ENCODE measurements at places on chromosomes 7 and 10.
A peak's percentile ranks its signal among the peaks of the same experiment; 100 is the strongest.

DNA sequence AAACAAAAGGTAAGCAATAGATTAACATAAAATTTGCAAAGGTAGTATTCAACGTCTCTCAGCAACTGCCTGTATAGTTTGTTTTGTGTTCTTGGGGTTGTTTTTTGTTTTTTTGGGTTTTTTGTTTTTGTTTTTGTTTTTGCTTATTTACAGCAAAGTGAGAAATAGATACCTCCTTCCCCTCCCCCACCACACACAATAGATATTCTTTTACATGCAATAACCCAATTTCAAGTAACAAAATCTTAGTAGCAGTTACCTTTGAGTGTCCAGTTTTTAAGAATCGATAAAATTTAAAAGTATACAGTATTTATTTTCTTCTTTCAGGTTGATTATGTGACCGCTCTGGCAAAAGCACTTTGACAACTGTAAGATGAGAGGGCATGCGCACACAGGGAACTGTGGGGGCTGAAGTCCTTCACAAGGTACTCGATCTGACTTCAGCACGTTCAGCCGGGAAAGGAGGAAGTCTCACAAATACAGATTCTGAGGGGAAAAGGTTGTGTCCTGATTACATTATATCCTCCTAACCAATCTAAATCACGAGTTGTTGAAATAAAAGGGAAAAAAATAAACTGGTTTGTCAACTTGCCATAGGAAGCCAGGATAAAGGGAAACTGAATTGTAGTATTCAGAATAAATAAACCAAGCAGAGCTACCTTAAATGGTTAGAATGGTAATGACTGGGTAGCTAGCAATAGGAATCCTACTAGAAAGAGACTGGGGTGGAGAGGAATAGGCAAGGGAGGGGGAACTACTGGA, 47.8 kb downstream of the CPEB3 start:
- peaks cover 33% of the 10 kb centered on the region for H3K4me1 ChIP-seq
- H3K4me3 ChIP-seq = peak overlapping the region; percentile 12
- DNase-seq = no peak
- no peak overlapping the region for H3K27ac ChIP-seq
- peaks cover 20% of the 10 kb centered on the region for H3K27me3 ChIP-seq
- H3K36me3 ChIP-seq = peaks cover 16% of the 10 kb centered on the region

GRCh38 chr10:90871279-90871765, 452 bp upstream of the RPP30 start:
- H3K27me3 ChIP-seq = peaks cover 23% of the 10 kb centered on the region
- peak overlapping the region; percentile 95 for H3K4me3 ChIP-seq

DNA sequence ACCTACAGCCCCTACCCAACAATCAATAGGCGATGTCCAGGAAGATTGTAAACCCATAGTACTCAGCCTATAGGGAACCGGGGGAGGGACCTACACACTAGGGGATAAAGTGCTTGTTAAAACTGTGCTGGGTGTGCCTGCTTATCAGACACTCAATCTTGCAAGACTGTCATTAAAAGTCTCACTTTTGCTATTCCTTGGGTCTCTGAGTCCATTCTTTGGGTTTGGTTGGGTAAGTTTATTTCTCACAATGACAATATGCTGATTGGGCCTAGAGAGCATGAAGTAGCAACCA, 45.6 kb downstream of the PTPRE start:
- H3K27me3 ChIP-seq = peaks cover 19% of the 10 kb centered on the region
- peaks cover 2% of the 10 kb centered on the region for H3K4me1 ChIP-seq
- no peak overlapping the region for H3K27ac ChIP-seq
- no peaks in the 10 kb centered on the region for H3K36me3 ChIP-seq
- no peak overlapping the region for H3K4me3 ChIP-seq

DNA sequence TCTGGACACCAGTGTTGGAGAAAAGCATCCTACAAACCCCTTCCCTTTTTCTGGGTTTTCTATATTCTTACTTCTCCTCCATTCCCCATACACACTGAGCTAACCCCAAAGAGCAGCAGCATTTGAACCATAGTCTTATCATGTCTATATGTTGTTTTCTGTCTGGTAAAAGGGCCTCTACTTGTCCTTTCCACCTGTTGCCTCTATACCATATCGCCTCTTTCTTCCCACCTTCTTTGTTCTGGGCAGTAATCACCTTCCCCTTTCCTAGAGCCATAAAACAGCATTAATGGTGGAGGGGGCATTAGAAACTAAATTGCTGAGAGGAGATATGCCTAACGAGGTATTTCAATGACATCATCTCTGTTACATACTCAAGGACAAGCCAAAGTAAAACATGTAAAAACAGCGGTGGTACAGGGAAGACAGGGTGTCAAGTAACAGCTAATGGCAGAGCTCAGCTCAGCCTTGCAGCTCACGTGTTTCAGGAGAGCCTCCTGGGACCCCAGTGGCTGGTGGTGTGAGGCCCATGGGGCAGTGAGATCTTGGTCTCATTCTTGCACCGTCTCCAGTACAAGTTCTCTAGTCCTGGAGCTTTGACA, 20.6 kb downstream of the NPY start:
- H3K27ac ChIP-seq = no peak overlapping the region
- DNase-seq = no peak
- H3K36me3 ChIP-seq = no peaks in the 10 kb centered on the region
- peaks cover 31% of the 10 kb centered on the region for H3K27me3 ChIP-seq
- H3K4me3 ChIP-seq = no peak overlapping the region

DNA sequence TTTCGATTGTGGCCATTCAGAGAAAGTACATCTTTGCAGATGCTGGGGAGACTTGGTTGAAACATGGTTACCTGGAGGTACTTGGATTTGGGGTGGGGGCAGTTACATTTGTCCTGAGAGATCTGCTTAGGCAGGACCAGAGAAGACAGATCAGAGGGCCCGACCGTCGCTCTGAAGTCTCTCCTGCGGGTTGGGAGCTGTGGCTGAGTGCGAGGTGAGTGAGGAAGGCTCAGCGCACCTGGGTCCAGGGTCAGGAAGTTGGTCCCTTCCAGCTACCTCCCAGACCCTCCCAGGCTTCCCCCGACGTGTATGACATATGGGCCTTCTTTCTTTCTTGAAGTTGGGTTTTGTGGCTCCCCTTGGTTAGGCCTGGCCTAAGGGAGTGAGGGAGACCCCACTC, 56.3 kb downstream of the LHPP start:
- no peaks in the 10 kb centered on the region for H3K27me3 ChIP-seq
- no peak for DNase-seq
- no peak overlapping the region for H3K27ac ChIP-seq
- no peaks in the 10 kb centered on the region for H3K4me1 ChIP-seq
- no peaks in the 10 kb centered on the region for H3K36me3 ChIP-seq

GRCh38 chr7:75924889-75925288, 9.9 kb downstream of the POR start:
- no peak for DNase-seq
- peaks cover 4% of the 10 kb centered on the region for H3K4me1 ChIP-seq
- no peak overlapping the region for H3K27ac ChIP-seq
- no peak overlapping the region for H3K4me3 ChIP-seq

DNA sequence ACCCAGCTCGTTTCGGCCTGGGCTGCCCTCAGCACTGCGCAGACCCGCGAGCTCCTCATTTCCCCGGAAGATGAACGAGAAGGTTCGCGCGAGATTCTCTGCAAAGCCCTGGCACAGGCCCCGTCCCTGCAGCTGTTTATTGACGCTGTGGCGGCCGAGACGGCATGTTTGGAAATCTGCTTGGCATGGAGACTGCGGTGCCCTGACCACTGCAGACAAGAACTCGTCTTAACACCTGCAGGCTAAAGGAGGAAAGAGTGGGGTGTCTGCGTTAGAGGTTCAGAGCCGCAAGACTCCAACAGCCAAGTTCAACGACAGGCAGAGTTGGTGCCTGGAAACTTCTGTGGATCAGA, 125.6 kb downstream of the DNAJB6 start:
- no peak overlapping the region for H3K4me3 ChIP-seq
- no peaks in the 10 kb centered on the region for H3K36me3 ChIP-seq
- H3K27me3 ChIP-seq = peaks cover 23% of the 10 kb centered on the region
- DNase-seq = peak; percentile 12

- no peak for DNase-seq
- no peak overlapping the region for H3K4me3 ChIP-seq
These were observed 145.7 kb downstream of the HGF start for GRCh38 chr7:81624021-81624592.

DNA sequence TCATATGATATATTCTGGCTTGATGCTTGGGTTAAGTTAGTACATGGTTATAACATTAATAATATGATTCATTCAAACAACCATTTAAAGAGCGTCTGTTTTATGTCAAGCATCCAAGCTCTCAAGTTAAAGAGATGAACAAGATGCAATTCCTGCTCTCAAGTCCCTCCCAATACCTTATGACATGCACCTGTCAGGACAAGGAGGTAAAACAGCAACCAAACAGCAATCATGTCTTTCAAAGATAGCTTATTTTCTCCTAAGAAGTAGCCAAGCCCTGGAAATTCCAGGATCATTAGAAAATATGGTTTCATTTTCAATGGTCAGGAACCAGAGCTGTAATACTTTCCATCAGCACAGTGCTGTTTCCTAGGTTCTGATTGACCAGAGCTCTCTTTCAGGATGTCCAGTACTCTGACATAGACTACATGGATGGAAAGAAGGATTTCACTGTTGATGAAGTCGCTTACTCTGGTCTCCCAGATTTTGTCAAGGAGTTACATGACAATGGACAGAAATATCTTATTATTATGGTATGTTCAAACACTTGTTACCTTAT, 29.0 kb downstream of the MGAM2 start:
- H3K36me3 ChIP-seq = no peaks in the 10 kb centered on the region
- peaks cover 3% of the 10 kb centered on the region for H3K27me3 ChIP-seq
- DNase-seq = no peak
- no peak overlapping the region for H3K27ac ChIP-seq

GRCh38 chr10:126090443-126090842, 194.1 kb downstream of the FANK1 start:
- H3K4me3 ChIP-seq = no peak overlapping the region
- DNase-seq = no peak
- H3K4me1 ChIP-seq = no peaks in the 10 kb centered on the region

DNA sequence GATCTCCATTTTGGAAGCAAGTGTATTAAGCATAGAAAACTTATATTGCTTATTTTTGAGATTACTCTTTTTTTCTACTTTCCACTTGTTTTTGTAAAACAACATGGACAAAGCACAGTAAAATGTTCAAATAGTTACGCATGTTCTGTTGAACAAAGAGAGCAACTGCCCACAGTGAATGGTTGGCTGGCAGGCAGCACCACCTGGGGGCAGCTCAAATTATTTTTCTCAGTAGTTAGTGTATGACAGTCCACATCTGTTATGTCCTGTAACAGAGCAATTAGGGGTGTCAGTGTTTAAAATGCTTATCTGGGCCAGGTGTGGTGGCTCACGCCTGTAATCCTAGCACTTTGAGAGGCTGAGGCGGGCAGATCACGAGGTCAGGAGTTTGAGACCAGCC, 46.1 kb upstream of the CACUL1 start:
- H3K27ac ChIP-seq = no peak overlapping the region
- peaks cover 32% of the 10 kb centered on the region for H3K27me3 ChIP-seq
- no peaks in the 10 kb centered on the region for H3K36me3 ChIP-seq
- no peaks in the 10 kb centered on the region for H3K4me1 ChIP-seq

- no peak overlapping the region for H3K27ac ChIP-seq
- DNase-seq = no peak
- no peaks in the 10 kb centered on the region for H3K27me3 ChIP-seq
- H3K36me3 ChIP-seq = peaks cover 21% of the 10 kb centered on the region
- peaks cover 43% of the 10 kb centered on the region for H3K4me1 ChIP-seq
These were observed 112.0 kb downstream of the UBE2H start for GRCh38 chr7:129840757-129841156.

DNA sequence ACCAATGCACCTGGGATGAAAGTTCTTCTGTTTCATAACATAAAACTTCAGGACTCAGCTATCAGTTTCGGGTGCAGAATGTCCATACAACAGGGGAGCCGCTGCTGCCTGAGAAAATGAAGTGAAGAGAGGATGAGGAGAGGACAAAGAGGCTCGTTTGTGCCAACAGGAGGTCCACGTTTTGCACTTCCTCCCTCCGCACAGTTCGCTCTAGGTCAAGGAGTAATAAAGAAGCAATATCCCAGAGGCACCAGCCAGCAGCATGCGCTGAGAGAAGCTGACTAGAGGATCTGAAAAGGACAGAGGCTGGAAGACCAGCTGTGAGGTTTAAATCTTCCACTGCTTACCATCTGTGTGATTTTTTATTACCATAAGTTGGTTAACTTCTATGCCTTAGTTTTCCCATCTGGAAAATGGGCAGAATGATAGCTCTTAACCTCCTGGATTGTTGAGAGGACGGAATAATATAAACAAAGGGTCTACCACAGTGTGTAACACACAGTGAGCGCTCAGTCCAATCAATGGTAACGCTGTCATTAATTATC, 709 bp downstream of the GPAM start:
- H3K27ac ChIP-seq = peak overlapping the region; percentile 81
- no peak for DNase-seq
- H3K4me1 ChIP-seq = peaks cover 34% of the 10 kb centered on the region

DNA sequence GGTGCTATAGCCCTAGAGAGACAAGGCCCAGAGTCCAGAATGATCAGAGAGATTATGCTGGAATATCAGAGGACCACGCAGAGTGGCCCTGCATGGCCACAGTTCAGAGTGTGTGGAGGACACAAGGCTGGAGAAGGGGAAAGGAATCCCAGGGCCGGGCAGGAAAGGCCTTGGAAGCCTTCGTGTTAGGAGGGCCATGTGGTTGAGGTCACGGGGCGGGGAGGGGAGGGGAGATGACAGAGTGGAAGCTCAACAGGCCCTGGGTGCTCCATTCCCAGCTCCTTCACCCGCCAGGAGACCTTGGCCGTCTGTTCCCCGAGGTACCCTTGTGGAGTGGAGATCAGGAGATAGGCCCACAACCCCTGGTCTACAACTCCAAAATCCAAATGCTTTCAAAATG, 13.2 kb upstream of the EN2 start:
- no peak for DNase-seq
- H3K4me3 ChIP-seq = no peak overlapping the region
- H3K27ac ChIP-seq = no peak overlapping the region
- H3K27me3 ChIP-seq = peaks cover 51% of the 10 kb centered on the region
- H3K4me1 ChIP-seq = peaks cover 2% of the 10 kb centered on the region

DNA sequence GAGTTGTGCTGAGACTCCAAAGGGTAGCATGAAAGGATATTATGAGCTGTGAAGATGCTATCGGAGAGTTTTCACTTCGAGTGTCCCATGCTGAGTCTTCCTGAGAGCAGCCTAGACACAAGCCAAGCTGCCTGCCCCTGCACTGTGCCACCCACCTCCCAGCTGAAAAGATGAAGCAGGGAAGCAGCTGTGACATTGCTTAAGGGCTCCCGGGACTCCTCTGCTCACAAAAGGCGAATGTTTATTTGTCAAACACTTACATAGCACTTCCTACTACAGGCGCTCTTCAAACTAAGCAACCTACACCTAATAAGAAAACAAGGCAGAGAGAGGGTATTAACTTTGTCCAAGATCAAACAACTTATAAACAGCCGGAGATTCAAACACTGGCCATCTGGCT, 95.6 kb downstream of the OSBPL3 start:
- no peak overlapping the region for H3K4me3 ChIP-seq
- no peaks in the 10 kb centered on the region for H3K27me3 ChIP-seq
- H3K27ac ChIP-seq = no peak overlapping the region
- H3K4me1 ChIP-seq = peaks cover 49% of the 10 kb centered on the region
- no peak for DNase-seq

GRCh38 chr7:66946545-66946944, 25.5 kb downstream of the TMEM248 start:
- H3K4me3 ChIP-seq = no peak overlapping the region
- H3K36me3 ChIP-seq = peaks cover 59% of the 10 kb centered on the region
- H3K27ac ChIP-seq = no peak overlapping the region
- H3K27me3 ChIP-seq = no peaks in the 10 kb centered on the region

- H3K4me1 ChIP-seq = no peaks in the 10 kb centered on the region
- no peaks in the 10 kb centered on the region for H3K36me3 ChIP-seq
- peaks cover 12% of the 10 kb centered on the region for H3K27me3 ChIP-seq
- no peak overlapping the region for H3K4me3 ChIP-seq
- no peak overlapping the region for H3K27ac ChIP-seq
These were observed 18.9 kb upstream of the PRKAR2B start for GRCh38 chr7:107025449-107026103.

All from activated CD4-positive, alpha-beta memory T cell treated with anti-CD3 and anti-CD28 coated beads, Interleukin-2, amount 10 ng/mL, durations not matched to agents 7 days and 5 days (primary cell).